Stimulated activated CD8-positive, alpha-beta memory T cell treated with anti-CD3 and anti-CD28 coated beads, Interleukin-15, amount 100 ng/mL, for 48 hours (primary cell): ENCODE measurements at places on chromosomes 1 and 21.

DNA sequence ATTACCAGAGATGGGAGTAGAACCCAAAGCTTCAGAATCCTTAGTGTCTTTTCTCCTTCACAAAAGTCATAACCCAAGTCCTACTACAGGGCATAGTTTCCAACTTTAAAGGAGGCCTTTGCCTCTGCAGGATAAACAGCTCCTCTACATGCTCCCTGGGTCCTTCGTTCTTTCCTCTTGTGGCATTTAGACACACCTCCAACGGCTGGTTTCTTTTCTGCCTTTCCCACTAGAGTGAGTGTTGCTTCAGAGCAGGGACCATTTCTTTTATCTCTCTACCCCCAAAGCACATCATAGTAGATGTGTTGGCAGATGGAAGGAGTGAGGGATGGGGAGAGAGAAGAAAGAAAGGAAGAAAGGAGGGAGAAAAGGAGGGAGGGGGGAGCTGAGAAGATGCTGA, 144.7 kb upstream of the SPATA6 start:
- DNase-seq = no peak

GRCh38 chr1:20775700-20776099, 11.4 kb downstream of the HP1BP3 start:
- no peak for DNase-seq

DNA sequence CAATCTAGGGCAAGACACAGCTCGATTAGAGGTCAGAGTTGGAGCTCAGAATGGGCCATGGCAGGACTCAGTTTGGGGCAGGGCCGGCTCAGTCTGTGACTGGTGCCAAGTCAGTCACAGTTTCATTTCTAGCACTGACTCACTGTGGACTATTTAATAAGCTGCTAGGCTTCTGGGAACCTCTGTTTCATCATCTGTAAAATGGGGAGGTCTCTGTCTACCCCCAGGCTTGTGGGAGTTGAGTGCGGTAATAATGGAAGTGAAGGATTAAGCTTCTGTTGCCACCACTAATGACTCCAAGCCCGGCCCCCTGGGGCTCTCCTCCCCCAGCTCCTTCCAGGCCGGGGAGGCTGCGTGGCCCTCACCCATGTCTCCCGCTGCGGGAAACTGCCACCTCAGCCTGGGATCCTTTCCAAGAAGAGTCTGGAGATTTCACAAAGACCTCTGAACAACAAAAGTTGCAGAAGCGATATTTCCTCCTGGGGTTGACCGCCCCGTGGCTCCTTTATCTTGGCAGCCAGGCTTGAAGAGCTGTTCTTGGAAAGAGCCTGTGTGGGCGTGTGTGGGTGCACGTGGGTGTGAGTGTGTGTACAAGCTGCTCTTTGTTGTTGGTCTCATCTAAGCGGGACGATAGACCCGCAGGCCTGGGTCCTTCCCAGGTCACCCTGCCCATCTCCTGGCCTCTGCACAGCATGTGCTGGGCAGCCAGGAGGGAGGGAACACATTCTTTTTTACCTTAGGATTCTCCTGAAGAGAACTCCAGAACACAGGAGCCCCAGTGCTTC, 29.1 kb downstream of the KNCN start:
- DNase-seq = peak; percentile 37

- no peak for DNase-seq
Observed at GRCh38 chr1:19712928-19713327, 48.3 kb downstream of the HTR6 start.

DNA sequence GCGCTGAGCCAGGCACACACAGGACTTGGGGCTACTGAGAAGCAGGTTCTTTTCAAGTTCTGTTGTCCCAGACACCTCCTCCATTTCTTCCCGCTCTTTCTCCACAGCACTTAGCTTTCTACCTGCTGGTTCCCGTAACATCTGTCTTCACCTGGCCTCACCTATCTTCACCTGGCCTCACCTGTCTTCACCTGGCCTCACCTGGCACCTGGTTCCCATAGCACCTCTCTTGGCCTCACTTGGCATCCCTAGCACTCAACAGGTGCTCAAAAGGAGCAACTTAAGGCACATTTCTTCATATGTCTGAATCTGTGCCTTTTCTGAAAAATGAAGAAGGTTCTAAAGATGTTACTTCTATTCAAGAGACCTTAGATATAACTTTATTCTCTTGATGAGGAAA, 10.4 kb downstream of the KCNK1 start:
- no peak for DNase-seq

DNA sequence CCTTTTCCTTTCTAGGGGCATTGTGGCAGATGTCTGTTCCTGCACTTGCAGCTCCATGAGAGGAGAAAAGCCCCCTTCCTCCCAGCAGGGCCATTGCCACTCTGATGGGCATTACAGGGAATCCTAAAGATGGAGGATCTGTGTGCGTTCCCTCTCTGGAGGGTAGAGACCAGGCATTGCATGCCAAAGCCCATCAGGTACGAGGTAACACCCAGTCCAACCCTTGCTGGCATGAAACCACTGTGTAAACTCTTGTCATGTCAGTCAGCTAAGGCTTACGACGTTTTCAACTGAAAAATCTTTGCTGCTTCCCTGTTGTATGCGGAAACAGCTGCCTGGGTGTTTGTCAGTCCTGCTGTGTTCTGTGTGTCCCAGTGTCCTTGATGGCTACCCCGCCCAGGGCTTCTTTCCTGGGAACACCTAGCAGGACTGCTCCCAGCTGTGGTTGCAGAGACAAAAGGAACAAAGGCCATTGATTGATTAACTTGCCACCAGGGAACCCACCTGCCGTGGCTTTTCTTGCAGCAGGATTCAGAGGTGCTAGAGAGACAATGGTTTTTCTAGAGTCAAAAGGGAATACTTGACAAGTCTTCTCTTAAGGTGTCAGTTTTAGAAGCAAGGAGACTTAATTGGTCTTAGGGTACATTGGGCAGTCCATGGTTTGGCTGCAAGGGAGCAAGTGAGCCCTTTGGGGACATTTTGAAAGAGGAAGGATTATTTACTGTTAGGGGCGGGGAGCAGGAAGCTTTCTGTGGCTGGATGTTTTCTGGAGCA, 24.6 kb downstream of the B3GALT5 start:
- no peak for DNase-seq

GRCh38 chr1:2049225-2049717, 940 bp upstream of the PRKCZ start:
- DNase-seq = no peak

GRCh38 chr1:107963008-107963407, 2.0 kb downstream of the VAV3 start:
- DNase-seq = no peak

GRCh38 chr1:39632682-39633417, 6.6 kb downstream of the HEYL start:
- DNase-seq = no peak

DNA sequence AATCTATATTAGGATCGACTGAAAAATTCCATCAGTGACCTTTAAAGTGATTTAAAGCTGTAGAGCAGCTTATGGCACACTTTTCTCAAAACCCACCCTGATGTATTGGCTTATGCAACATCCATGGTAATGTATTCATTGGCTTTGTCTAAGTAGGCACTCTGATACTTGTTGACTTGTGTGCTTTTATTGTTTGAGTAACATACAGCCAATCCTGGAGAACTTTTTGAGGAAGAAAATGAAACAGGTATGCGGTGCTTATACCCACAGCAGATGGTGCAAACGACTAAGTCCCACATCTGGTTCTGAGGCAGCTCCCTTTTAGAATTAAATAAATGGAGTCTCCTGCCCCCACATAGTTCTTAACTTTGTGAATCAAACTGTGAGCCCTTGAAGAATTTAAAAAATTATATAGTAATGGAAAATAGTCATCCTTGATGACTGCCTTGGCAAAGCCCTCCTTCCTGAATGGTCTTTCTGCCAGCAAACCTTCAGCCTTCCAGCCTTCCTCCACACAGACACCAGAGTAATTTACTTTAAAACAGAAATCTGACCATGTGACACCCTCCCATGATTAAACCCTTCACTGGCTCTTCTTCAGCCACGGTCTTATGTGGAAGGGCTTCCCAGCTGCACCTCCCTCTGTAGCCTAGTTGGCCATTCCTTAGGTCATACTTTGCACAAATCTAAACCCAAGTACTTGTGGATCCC, 116.0 kb downstream of the BCAR3 start:
- DNase-seq = no peak

DNA sequence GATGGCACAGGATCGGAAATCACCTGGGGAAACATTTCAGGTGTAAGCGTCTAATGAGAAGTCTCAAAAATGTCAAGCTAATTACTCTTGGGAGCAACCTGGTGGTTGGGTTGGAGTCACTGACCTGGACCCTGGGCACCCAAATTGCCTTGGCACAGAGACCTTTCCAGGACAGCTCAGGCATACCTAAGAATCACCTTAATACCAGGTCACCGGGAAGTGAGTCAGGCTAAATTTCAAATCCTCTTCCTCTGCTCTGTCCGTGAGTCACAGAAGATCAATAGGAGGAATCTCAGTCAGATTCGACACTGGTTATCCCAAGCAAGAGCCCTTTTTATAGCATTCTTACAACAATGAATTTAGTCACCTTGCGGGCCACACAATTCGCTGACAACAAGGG, 179.6 kb upstream of the CAMK1G start:
- no peak for DNase-seq

DNA sequence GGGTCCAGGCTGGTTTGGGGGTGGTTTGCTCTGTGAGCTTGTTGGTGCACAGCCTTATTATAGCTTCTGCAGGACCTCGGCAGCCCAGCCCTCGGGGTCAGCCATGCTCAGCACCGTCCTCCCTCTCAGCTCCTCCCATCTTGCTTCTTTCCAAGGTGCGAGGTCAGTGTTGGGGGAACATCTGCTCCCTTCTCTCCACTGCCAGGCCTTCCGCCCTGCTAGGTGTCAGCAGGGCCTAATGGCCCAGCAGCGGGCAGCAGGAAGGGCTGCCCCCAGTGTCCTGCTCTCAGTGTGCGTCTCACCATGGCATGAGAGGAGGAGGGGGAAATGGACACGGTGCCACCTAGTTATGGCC, 36.5 kb upstream of the LRRC3 start:
- no peak for DNase-seq

GRCh38 chr1:204468206-204468605, 26.4 kb downstream of the PIK3C2B start:
- DNase-seq = no peak

DNA sequence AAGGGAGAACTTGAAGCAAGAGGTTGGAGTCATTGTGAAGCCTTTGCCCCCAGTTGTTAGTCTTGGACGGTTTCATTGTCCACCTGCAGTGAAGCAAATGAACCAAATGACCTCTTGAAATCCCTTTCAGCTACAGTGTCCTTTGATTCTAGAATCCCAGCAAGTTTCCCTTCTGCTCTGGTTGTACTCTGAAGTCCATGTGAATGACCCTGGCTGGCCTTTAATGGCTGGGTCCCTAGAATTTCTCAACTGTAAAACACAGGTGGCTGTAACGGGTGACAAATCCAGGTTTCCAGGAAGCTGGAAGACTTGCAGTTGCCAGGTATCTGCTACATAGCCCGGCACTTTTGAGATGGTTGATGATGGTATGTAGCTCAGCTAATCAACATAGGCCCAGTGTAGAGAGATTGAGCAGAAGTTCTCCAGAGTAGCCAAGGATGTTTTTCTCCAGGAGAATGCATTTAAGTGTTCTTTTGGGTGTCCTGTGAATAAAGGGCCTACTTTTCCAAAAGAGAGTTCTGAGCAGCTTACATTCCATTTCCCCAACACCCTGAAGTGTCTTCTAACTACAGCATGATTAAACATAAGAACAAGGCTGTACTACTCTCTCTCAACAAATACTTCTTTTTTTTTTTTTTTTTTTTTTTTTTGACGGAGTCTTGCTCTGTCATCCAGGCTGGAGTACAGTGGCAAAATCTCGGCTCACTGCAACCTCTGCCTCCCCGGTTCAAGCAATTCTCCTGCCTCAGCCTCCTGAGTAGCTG, 17.6 kb upstream of the SLC30A1 start:
- DNase-seq = no peak

- no peak for DNase-seq
Observed at GRCh38 chr1:176205332-176205914, 1.7 kb downstream of the COP1 start.

DNA sequence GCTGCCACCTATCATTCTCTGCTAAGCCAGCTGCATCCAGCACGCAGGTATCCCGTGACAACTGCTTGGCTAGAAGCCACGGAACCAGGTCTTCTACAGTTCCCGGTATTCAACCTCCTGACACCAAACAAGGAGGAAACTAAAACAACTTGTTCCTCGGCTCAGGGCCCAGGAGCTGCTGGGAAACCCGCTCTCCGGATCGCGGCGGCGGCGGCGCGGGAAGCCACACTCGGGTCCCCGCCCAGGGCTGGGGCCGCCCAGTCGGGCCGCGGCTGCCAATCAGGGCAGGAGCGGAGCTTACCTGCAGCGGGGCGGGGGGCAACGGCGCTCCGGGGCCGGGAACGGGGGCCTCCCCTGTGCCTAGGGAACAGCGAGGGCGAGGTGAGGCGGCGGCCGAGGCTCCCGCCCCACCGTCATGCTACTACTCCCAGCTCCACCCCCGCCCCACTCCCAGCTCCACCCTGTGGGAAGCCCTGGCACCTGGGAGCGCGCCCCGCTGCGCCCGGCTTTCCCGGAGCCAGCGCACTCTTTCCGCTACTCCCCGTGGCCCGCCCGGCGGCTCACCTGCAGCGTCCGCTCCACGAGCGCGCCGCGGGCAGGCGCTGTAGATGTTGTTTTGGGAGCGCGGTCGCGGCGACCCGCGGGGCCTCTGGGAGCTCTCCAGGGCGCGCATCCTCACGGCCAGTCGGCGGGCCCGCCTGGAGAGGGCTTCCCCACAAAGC, 12.1 kb downstream of the IL24 start:
- no peak for DNase-seq

DNA sequence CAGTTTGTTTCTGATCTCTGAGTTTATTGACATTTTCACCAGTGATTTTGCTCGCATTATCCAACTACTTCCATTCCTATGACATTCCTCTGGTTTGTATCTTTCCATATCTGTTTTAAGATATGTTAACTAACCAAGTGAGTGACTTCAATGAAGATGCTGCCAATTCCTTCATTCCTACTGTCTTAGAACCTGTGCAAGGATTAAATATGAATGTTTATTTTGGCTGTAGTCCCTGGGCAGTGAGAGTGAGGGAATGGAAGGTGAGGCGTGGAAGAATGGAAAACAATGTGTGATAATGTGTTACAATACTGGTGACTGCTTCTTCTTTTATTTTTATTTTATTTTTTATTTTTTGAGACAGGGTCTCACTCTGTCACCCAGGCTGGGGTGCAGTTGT, 183.0 kb downstream of the SDCCAG8 start:
- DNase-seq = no peak
